ENCODE measurements at places on chromosomes 1 and 21. TPM values are rescaled to one million over a fixed set of nuclear protein-coding genes. Genes with fewer than 3 reads are reported as not detected.

Gene MAEL
- total RNA-seq = not detected

Gene C1QTNF12
- 1.5 TPM for total RNA-seq

Gene PTGS2
- total RNA-seq = 18.3 TPM

Gene AUNIP
- total RNA-seq = 1.1 TPM

Gene PLA2G2F
- total RNA-seq = not detected

Gene GRHL3
- 0.40 TPM for total RNA-seq

Gene DNASE2B
- total RNA-seq = 1.3 TPM

Gene PLD5
- 0.43 TPM for total RNA-seq

Gene EXTL2
- 11.3 TPM for total RNA-seq

Gene ASCL5
- 0.25 TPM for total RNA-seq

GRCh38 chr1:12356004-12356890 lies 126.4 kb downstream of the VPS13D start:
- DNase-seq = no peak

GRCh38 chr1:183989604-183990003 lies 47.9 kb downstream of the COLGALT2 start:
- DNase-seq = no peak

- DNase-seq = no peak
These were observed 77.7 kb downstream of the TOMM20 start for GRCh38 chr1:235050911-235051360.

GRCh38 chr1:204725821-204726448 lies 40.4 kb upstream of the LRRN2 start:
- DNase-seq = no peak

- DNase-seq = no peak
These were observed 30.2 kb upstream of the CD1D start for GRCh38 chr1:158150523-158150922.

DNA sequence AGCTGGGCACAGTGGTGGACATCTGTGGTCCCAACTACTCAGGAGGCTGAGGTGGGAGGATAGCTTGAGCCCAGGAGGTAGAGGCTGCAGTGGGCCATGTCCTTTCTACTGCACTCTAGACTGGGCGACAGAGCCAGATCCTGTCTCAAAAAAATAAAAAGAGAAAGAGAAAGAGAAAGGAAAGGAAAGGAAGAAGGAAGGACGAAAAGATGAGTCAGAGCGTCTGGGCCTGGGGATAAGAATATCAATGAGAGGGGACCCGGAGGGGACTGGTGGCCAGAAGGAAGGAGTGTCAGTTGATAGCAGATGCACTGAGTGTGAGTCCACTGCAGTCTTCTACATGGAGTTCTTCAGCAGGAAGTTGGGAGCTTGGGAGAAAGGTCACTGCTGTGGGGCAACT lies 75.6 kb downstream of the SYT6 start:
- no peak for DNase-seq

DNA sequence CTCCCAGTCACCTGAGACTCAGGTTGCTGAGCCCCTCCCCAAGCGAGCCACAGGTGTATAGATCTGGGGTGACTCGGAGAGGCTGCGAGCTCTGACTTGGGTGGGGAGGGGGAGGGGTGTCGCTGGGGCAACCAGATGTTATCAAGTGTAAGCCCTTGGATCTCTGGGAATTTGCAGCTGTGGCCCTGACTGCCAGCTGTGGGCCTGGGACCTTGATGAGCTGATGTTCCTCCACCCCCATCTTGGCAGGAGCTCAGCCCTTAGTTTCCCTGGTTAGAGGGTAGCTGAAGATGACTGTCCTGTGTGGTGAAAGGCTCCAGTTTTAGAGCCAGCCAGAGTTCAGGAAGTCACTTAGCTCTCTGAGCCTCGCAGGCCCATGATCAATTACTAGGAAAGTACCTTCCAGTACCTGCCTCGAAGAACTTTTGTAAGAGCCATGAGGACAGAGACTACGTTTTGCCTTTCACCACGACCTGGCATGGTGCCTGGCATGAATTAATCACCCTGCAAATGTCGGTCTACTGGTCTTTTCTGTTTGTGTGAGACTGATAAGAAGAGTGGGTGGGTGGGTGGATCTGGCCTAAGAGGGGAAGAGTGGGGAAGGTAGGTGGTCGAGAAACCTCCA lies 55.8 kb downstream of the YARS1 start:
- peak; percentile 65 for DNase-seq

DNA sequence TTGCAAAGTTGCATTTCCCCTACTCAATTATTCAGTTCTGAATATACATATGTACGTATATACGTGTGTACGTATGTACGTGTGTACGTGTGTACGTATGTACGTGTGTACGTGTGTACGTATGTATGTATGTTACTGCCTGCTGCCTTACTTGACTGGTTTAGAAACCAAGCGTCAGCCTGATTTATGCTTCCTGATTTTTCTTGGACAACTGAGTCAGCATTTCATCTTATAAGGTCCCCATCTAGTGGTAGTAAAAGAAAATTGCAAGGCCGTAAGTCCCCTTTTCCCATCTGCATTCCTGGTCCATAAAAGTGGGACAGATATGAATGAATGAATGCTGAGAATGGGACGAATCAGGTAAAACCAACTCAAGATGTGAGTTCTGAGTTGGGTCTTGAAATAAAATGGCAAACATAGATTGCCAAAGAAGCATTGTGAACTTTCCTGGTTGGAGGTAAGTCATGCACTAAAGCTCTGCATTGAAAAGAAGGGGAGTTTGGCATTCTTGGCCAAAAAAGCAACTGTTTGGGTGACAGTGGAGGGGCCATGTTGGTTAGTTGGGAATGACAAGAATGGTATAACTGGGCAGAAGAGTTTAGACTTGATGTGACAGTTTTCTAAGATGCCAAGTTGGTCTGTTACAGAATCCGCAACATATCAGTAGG lies 76.4 kb upstream of the DNAH14 start:
- no peak for DNase-seq

GRCh38 chr1:26321315-26322041 lies 3.7 kb downstream of the CD52 start:
- DNase-seq = peak; percentile 88

- DNase-seq = peak; percentile 40
These were observed 19.4 kb upstream of the KCNAB2 start for GRCh38 chr1:6026095-6026809.

GRCh38 chr1:208093754-208094719 lies 150.1 kb downstream of the PLXNA2 start:
- peak; percentile 62 for DNase-seq

DNA sequence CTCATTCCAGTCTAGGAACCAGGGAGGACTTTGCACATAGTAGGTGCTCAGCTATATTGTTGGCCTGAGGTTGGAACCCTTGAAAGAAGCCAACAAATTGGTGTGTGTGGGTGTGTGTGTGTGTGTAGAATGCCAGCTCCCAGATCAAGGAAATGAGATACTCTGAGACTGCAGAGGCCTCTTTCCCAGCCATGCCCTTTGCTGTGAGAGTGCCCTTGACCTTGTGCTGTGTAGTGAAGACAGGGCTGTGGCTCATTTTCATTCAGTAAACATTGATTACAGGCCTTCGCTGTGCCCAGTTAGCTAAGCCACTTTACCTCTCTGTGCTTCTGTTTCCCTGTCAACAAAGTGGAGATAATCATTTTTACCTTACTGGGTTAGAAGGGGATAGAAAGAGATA lies 3.2 kb downstream of the CYP4B1 start:
- DNase-seq = no peak

DNA sequence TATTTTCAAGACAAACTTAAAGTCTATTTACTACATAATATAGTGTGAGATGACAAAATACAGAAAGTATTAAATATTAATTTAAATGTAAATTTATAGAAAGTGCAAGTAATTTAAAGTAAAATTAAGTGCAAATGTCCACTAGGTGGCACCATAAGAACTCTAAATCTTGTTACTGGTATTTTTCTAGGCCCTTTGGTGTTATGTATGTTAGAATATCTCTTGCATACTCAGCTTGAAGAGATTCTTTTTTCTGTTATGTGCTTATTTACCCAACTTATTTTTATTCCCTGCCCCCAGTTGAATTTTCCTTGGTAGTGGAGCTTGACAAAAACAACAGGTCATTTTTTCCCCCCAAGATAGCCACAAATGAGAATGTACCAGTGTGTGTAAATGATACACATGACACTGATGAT lies 71.5 kb downstream of the RPS6KC1 start:
- peak; percentile 68 for DNase-seq

DNA sequence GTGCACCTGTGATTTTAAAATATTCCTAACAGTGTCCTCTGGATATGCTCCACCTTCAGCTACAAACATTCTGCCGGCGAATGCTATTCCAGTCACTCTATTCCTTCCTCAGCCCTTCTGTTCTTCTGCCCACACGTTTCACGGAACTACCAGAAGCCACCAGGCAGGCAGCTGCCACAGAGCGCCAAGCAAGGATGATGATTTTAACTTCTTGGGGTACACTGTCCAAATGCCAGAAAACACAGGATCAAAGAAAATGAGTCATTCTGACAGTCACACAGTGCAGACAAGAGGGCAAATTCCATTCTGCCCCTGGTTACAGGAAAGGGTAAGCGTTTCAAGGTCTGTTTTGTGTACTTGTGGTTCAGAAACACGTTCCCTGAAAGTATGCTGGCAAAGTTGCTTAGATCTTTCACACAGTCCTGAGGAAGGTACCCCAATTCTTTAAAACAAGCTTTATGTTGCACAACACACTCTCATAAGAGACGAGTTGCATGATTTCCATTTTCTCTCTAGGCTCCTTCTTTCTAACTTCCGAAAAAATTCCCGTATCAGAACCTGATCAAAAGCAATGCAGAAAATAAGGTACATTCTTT lies 508.3 kb upstream of the PKN2 start:
- DNase-seq = peak; percentile 25

DNA sequence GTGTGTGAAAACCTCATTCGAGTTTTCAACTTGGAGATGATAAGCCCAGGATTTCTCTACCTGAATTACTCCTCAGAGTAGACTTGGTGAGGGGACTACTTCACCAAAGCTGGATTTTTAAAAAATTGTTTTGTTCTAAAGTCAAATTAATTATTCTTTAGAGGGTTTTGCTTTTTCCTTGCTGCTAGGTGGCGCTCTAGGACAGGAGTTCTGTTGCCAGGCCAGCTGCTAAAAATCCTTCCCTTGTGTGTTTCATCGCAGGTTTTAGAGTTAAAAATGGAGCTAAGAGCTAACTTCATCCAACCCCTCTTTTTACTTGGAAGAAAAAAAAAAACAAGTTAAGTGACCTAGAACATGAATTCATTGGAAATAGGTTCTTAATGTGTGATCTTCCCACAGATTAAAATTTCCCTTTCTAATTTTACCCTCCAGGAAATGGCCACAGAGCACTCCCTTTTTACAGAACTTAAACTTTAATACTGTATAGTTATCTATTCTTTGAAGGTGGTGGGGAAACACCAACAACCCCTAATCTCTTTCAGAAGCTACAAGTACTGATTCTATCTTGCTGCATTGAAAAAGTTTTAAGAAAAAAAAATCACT lies 36.7 kb upstream of the FAM163A start:
- peak; percentile 85 for DNase-seq

DNA sequence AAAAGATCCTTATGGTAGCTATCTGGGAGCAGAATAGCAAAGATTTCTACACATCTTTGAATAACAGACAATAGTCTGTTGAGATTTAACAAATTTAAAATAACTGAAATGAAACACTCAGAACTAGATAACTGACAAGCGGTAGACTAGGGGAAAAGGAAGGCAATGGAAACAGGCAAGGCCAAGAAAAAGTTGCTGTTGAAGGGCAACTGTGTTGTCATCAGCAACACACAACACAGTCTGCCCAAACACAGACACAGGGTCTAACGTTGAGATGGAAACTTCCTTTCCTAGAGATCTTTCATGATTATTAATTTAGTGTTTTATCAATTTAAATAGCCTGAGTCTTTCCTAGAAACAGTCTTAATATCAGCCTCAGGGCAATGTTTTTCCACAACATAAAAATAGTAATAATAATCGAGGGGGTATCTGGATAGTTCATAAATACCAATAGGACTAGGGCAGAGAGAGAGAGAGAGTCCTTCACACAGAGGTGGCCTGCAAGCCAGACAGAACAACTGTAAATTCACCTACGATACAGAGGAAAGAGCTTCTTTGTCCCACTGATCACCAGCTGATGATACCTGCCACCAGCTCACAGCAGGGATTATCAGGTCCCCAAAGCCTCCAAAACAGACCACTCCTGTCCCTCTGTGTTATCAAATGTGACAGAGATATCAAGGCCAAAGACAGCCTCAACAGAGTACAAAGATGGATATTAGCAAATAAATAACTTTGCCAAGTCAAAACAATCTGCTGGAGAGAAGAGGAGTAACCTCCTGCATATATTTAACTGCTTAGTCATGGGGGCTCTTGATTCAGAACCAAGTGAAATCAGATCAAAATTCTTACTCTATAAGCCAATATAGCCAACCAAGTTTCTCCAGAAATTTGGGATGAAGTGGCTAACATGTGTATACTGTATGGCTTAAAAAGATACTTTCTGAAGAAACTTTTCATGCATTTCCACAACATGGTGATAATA lies 245.3 kb downstream of the SLC45A1 start:
- DNase-seq = no peak

DNA sequence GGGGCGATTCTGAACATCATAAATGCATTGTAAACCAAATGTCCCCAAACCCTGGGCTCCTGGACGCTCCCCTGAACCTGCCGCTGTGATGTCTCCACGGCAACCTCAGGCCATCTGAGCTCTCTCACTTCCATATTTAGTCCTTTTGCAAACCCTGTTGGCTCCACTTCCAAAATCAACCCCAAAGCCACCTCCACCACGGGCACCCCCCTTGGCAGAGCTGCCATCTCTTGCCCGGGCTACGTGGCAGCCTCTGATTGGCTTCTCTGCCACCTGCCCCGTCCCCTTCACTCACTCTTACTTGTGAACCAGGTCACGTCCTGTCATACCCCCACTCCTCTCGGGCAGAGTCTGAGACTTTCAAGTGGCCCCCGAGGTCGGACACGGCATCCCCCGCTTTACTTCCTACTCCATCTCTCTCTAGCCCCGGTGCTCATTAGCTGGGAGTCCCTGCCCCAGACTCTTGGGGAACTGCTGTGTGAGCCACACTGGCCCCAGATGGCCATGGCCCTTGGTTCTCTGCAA lies 15.8 kb downstream of the PRXL2B start:
- no peak for DNase-seq

DNA sequence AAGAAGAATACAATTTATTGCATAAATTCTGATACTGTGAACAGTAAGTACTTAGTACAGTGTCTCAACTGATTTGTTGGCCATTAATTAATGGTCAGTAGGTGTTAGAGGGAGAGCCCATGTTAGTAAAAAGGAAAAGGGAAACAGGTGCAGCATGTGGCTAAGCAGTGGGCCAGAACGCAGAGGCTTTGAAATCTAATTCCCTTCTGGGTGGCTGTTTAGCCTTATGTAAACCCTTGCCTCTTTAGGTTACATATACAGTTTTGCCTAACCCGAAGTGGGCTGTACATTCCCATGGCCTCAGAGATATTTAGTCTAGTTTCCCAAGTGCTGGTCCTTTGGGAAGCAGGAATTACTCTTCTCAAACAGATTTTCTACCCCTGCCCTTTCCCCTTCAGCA lies 43.5 kb upstream of the BCL9 start:
- no peak for DNase-seq

GRCh38 chr1:54219688-54220003 lies 19.7 kb downstream of the MRPL37 start:
- no peak for DNase-seq
